ENCODE measurements at places on chromosomes 2 and 18.

DNA sequence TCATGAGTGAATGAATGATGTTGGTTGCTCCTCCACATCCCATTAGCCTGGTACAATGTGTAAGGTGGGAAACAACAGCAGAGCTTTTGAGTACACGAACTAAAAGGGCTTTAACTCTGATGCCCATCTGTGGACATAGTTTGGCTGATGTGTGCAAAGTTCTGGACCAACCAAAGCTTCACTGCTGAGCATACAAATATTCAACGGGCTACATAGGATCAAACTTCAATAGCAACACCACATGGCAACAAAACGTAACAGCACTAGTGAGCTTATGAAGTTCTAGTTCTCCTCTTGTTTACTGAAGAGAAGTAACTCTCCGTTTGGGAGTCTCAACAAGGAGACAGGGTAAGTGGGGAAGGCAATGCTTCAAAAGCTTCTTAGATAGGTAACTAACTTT, 20.4 kb downstream of the STAM2 start:
- no peak for DNase-seq

GRCh38 chr18:8667846-8668245, 37.5 kb upstream of the MTCL1 start:
- no peak for DNase-seq

DNA sequence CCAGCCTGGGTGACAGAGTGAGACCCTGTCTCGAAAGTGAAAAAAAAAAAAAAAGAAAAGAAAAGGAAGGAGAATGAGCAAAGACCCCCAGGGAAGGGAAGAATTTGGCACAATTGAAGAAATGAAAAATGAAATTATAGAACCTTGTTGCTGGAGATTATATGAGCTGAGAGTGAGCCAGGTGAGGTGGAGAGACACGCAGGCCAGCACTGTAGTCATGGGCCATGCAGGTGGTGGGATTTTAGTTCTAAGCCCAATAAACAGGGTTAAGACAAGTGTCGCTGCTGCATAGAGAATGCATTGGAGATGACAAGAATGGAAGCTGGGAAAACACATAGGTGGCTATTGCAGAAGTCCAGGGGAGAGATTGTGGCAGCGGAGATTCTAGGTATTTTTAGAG, 32.3 kb downstream of the FBLN7 start:
- DNase-seq = no peak

- no peak for DNase-seq
Measured at GRCh38 chr2:129757366-129757914, 222.0 kb upstream of the RAB6C start.

Data from stimulated activated CD8-positive, alpha-beta memory T cell treated with anti-CD3 and anti-CD28 coated beads, Interleukin-4, amount 100 ng/mL, for 1 hour (primary cell).